NCI-H1105 (cell line): ENCODE measurements at places on chromosomes 6 and 20.
A peak's percentile ranks its signal among the peaks of the same experiment; 100 is the strongest.

- DNase-seq, result no peak
These were observed 229.5 kb downstream of the SMOC2 start for GRCh38 chr6:168670401-168670985.

DNA sequence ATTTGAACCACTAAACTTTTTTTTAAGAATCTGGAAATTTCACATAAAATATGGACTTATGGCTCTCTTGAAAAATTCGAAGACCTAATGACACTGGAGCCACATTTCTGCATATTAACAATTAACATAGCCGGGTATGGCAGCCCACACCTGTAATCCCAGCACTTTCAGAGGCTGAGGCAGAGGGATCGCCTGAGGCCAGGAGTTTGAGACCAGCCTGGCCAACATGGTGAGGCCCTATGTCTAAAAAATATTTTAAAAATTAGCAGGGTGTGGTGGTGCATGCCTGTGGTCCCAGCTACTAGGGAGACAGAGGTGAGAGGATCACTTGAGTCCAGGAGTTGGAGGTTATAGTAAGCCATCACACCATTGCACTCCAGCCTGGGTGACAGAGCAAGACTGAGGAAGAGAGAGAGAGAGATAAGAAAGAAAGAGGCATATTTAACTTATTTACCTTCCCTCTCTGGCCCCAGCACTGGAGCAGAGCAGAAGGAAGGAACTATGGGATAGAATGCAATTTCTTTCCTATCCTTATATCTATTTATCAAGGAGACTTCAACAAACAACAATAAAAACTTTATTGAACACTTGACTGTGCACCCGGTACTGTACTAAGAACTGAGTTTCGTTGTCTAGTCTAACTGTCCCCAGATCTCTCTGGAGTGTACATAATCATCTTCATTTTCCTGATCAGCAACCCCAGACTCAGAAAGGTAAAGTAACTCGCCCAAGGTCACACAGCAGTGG, 63.6 kb upstream of the EYA2 start:
- DNase-seq, result no peak

DNA sequence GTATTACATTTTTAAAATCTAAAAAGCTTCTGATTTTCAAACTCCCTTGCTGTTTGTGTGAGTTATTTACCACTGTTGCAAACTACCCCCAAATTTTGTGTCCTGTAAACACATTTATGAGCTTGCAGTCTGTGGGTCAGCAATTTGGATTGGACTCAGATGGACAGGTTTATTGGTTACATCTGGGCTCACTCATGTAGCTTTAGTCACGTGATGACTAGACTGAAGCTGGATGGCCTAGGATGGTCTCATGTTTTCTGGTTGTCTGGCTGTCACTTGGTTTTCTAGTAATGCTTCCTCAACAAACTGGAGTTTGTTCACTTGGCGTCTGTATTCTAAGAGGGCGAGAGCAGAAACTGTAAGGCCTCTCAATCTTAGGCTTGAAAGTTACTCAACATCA, 12.2 kb upstream of the C6orf58 start:
- DNase-seq, result no peak

DNA sequence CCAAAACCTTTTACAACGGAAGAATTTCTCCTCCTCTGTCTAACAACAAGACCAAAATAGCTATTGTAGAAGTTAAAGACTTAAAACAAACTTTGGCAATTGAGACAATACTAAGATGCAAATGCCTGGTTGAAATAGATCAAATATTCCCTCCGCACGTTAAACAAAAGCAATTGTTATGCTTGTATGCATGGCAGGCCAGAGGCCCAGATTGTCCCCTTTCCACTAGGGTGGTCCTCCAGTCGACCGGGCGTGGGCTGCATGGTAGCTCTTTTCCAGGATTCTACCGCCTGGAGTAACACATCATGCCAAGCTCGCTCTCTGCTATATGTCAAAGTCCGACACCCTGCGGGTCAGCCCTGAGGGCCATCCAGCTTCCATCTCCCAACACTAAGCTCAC, 234.7 kb downstream of the RNGTT start:
- no peak for DNase-seq

GRCh38 chr6:37172912-37173492, 3.0 kb downstream of the PIM1 start:
- no peak for DNase-seq

DNA sequence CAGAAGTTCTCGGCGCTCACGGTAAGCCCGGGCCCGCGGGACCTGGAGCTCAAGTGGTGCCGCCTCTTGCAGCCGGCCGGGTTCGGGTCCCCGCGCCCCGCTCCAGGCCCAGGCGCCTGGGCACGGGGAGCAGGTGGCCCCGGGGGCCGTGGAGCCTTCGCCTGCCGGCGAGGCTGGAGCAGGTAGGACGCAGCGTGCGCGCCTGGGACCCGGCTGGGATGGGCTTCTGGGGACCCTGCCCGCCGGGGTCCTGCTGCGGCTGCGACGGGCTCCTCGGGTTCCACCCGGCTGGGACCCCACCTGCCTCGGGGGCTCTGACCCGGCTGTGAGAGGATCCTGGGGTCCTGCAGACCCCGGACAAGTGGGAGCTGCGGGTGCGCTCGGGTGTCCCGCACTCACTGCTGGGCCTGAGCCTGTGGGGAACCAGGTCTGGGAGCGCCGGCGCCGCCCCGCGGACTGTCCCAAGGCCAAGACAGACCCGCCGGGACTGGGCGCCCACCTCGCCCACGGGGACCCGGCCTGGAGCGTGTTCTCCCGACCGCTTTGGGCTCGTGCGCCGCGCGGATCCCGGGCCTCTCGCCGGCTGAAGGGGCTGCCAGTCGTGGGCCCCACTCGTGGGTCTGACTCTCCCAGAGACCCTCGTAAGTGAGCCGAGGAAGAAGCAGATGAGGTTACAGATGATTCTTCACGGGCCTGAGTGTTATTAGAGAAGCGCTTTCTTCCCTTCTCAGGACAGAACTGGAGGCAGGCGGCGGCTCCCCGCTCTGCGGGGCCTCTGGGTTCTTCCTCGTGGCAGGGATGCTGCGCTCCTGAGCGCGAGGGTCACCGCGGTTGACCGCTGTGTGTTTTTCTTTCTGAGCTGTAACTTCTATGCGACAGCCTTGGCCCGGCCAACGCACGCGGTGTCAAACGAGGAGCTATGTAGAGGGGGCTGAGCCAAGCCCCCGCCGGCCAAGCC, 729 bp downstream of the SMOC2 start:
- no peak for DNase-seq

GRCh38 chr6:156828280-156828703, 51.1 kb downstream of the ARID1B start:
- no peak for DNase-seq

- no peak for DNase-seq
These were observed 221.3 kb downstream of the GRIK2 start for GRCh38 chr6:101614774-101615173.

DNA sequence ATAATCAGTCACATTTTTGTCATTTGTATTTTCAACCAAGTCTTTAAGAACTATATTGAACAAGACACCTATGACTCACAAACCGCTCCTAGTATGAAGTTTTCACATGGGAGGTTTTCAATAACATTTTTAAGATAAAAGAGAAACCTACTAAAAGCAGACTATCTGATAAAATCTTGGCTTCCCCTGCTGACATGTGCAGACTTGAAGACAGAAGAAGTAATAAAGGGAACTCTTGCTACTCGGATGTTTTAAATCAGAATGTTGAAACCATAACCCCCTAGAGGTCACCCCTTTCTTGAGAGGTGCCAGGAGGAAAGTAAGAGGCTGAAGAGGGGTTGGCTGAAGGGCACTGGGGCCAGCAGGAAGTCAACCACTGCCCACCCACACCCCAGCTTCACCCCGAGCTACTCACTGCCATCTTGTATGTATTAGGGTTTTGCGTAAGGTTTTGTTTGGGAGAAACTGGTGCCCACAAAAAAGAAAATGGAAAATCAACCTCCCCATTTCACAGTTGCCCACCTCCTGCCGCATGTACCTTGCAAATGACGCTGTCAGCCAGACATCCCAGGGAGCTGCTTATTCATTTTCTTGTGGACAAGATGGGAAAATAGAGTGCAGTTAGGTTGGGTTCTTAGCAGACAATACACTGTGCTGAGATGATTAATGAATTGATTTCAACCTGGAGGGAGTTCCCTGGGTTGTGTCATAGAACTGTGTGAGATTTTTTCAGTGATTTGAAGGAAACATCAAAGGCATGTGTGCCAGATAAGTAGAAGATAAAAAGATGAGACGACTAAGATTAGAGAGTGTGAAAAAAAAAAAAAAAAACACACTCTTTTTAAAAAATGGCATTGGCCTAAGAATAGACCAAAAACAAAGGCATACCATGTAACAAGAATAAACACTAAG, 83.2 kb upstream of the TAB2 start:
- DNase-seq, result no peak

DNA sequence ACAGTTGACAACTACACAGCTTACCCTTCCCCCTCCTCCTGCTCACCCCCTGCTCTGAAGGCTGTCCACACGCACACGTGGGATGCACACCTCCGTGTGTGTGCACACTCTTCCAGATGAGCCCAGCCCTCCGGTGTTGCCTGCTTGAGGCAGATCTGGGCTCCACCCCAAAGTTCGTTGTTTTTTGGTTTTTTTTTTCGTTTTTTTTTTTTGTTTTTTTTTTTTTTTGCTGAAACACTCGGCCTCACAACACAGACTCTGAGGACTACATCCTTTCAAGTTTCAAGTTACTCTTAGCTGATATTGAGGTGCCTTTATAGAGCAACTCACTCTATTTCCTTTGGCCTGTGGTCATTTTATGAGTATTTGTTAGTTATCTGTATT, 88.2 kb downstream of the RREB1 start:
- no peak for DNase-seq

GRCh38 chr6:122730775-122731386, 48.6 kb upstream of the FABP7 start:
- peak; percentile 49 for DNase-seq

DNA sequence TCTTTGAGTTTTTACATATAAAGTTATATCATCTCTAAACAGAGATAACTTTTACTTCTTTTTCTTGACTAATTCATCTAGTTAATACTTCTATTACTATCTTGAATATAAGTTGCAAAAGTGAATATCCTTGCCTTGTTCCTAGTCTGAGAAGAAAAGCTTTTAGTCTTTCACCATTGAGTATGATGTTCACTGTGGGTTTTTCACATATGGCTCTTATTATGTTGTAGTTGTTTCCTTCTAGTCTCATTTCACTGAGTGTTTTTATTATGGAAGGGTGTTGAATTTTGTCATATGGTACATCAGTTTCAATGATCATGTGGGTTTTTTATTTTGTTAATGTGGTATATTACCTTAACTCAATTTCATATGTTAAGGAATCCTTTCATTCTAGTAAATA, 488.3 kb downstream of the COL12A1 start:
- DNase-seq, result no peak

GRCh38 chr6:78101387-78101786, 448.5 kb downstream of the MEI4 start:
- DNase-seq, result no peak

DNA sequence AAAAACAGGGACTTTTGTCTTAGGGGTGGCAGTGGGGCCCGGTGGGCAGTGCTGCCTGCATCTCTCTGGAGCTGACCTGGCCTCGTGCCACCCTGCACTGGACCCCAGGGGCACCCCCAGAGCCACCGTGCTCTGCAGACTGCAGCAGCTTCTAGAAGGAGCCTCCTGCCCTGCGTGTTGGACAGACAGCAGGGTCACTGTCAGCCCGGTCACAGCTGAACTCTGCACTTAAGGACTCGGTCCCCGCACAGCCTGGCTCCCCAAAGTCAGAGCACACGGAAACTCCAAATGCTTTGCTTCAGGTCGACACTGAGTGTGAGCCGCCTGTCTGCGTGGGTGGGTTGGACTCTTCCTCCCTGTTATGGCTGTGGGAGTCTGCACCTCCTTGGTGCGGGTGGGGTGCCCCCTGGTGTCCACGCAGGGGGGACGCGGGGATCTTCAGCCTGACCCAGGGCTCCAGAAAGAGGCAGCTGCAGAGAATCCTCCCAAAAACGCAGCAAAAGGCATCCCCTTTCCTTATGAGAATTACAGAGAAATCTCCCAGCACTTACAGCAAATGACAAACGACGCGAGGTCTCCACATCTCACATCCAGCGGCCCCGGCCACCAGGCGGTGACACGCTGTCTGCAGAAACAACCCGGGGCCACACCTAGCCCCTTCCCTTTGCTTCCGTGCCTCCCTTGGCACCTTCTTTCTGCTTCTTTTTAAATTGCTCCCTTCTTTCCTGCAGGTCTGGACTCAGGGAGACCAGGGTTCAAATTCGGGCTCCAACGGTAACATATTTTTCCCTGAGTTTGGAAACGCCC, 36.3 kb upstream of the DACT2 start:
- peak; percentile 32 for DNase-seq

- no peak for DNase-seq
These were observed 5.5 kb downstream of the C6orf141 start for GRCh38 chr6:49555951-49556350.

- no peak for DNase-seq
These were observed 962.1 kb downstream of the GRIK2 start for GRCh38 chr6:102355578-102355977.

DNA sequence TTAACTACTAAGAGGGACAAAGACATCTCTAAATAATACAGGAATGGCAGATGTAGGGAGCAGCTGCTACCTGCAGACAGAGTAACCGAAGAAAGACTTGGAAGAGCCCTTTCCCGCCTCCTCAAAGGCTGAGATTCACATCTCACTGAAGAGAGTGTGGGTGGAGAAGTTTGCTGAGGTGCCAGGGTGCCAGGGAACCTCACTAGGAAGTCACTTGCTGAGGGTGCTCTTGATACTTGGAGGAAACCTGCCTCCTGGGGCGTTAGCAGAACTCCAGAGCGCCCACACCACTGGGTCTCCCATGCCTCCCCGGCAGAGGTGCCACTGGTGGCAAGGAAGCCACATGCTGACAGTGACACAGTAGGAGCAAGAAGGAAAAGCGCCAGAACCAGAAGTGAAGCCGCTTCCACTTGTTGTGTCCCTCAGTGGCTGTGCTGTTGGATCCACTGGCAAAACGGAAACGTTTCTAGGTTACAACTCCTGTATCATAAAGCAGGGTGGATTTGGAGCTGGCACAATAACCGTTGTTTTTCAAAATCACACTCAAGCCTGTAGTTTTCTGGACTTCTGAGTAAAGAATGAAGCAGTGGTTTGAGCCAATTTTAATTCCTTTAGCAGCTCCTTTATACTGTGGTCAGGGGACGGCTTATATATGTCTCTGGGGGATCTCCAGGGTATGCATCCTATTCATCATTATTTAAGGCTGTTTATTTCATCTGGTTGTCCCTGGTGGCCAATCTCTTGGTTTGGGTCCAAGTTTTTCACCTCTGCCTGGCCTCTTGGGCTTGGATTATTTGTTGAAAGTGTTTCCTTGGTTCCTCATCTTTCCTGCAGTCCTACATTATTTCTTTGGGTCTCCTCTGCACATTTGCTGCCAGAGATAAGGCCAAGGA, 64.5 kb downstream of the CDC5L start:
- DNase-seq, result no peak

GRCh38 chr6:143356101-143356880, 94.2 kb downstream of the ADAT2 start:
- DNase-seq, result no peak

GRCh38 chr6:35942355-35942754, 21.5 kb upstream of the SRPK1 start:
- no peak for DNase-seq

- DNase-seq, result peak; percentile 10
These were observed 128.9 kb upstream of the ZNF184 start for GRCh38 chr6:27601668-27602254.

- no peak for DNase-seq
These were observed 92.3 kb upstream of the ENPP5 start for GRCh38 chr6:46262928-46263706.

- DNase-seq, result no peak
These were observed 2.1 kb downstream of the MAPK13 start for GRCh38 chr6:36132246-36132895.

- DNase-seq, result no peak
These were observed 95.0 kb upstream of the SIRPA start for GRCh38 chr20:1800180-1800579.

- DNase-seq, result no peak
These were observed 57.5 kb downstream of the LIN28B start for GRCh38 chr6:105014448-105014847.
